ENCODE measurements at places on chromosomes 1 and 21.

GRCh38 chr1:14377386-14377785 lies 221.1 kb upstream of the KAZN start:
- no peak for DNase-seq

DNA sequence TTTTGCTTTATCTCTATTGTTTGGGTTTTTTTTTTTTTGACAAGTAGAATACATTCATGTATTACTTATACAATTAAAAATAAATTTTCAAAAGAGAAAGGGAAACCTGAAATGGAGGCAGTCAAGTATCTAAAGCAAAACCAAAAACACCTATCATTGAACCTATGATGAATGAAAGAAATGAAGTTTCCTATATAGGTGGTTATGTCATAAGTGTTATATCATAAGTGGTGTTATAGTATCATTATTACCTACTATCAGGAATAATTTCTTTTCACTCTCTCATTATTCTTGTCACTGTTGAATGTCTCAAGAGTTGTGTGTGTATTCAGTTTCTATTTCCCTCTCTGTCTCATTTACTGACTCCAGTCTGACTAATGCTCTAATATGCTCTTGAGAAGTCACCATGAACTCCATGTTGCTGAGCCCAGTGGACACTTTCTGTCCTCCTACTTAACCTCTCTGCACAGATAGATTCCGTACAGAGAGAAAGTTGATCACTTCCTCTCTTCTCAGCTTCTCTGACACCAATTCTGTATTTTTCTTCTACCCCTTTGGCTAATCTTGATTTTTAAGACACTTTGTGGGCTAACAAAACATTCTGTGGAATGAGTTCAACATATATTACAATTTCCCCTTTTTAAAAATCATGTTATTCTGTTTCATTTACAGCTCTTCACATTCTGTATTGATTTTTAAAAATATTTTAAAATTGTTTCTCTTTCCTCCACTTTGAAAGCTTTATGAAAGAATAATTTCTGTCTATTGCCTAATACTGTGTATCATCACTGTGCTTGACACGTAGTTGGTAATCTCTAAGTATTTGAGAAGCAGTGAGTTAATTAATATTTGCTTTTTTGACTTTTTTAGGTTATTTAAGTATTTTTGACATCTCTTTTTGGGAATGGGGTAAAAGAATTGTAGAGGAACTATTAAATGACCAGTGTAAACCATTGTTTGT lies 50.1 kb downstream of the RASAL2 start:
- no peak for DNase-seq

GRCh38 chr1:246705368-246705767 lies 18.8 kb upstream of the SCCPDH start:
- DNase-seq = no peak

- no peak for DNase-seq
These were observed 38.7 kb upstream of the GPR157 start for GRCh38 chr1:9167638-9168037.

GRCh38 chr1:154748405-154748775 lies 121.7 kb downstream of the KCNN3 start:
- DNase-seq = no peak

- DNase-seq = peak; percentile 37
These were observed 92.1 kb upstream of the SLC44A3 start for GRCh38 chr1:94727846-94728715.

DNA sequence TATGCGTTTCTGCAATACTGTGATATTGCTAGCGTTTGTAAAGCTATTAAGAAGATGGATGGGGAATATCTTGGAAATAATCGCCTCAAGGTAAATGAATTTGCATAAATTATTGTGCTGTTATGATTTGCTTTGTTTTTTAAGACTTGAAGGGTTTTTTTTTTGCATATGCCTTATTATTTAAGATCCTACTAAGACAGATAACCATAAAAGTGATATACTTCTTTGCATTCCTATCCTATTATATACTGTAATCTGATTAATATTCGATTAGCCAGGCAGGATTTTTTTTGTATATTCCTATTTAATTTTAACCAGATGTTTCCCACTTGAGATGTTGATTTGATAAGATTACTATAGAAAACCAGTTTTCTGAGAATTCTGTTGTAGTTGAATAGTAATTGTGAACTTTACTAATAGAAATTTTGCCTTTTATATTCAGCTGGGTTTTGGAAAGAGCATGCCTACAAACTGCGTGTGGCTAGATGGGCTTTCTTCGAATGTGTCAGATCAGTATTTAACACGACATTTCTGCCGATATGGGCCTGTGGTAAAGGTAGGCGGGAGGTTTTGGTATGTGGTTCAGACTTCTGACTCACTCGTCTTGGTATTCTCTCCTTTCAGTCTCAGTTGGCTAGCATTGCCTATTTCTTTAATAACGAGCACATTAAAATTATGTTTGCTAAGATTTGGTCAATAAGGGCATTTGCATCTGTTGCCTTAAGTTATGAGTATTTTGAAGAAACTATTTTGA lies 56.8 kb downstream of the ZBTB17 start:
- no peak for DNase-seq

- DNase-seq = no peak
These were observed 7.3 kb downstream of the POU2F1 start for GRCh38 chr1:167227934-167228378.

GRCh38 chr1:181659321-181659957 lies 176.1 kb downstream of the CACNA1E start:
- no peak for DNase-seq

DNA sequence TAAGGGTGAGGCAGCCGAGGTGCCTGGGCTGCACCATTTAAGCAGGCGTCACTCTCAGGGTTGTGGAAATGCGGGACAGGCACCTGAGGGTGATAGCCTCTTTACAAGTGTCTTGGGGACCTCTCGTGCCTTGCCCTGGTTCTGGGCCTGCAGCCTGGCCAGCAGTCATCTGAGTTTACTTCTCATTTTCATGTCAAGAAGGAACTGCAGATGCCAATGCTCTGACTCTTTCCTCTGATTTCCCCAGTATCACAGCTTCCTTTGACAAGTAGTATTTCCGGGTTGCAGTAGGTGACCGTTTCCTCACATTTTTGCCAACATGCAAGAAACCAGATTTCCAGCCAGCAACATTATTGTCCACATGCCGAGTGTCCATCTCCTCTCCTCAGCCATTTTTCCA lies 286.9 kb downstream of the DISC1 start:
- DNase-seq = no peak

- no peak for DNase-seq
These were observed 244.8 kb downstream of the ASTN1 start for GRCh38 chr1:176919386-176920378.

- no peak for DNase-seq
These were observed 13.4 kb upstream of the UAP1 start for GRCh38 chr1:162548170-162548569.

DNA sequence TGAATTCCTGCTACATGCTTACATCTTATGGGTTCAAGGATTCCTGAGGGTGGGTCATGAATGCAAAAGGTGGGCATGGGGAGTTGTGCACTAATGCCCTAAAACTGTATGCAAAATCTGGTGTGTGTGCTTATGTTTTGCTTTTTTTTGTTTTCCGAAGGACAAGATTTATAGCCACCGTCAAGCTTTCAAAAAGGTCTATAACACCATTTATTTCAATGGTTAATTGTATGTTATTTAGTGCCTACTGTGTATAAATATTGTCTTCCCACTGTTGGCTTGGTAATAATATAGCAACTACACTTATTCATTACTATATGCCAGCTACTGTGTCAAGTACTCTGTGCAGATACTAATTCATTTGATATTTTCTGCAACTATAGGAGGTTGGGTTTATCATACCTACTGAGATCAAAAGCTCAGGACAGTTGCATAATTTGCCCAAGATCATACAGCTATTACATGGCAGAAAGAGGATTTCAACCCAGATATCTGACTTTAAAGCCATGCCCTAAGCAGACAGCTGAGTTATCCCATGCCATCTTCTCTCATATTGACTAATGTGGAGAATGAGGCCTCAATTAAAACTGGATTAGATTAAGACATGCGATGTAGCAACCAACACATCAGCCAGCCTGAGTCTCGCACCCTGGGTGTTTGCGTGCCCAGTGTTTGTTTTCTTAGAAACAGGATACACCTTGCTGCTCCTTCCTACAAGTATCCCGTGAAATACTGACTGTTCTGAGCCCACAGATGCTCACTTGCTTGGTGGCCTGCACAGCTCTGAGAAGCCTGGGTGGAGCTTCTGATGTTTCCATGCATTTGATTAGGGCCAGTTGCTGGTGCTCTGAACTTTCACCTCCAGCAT lies 34.6 kb downstream of the GADD45A start:
- no peak for DNase-seq

- no peak for DNase-seq
These were observed 104.7 kb downstream of the JAK1 start for GRCh38 chr1:64861611-64862010.

GRCh38 chr1:19625291-19625937 lies 18.7 kb upstream of the NBL1 start:
- no peak for DNase-seq

DNA sequence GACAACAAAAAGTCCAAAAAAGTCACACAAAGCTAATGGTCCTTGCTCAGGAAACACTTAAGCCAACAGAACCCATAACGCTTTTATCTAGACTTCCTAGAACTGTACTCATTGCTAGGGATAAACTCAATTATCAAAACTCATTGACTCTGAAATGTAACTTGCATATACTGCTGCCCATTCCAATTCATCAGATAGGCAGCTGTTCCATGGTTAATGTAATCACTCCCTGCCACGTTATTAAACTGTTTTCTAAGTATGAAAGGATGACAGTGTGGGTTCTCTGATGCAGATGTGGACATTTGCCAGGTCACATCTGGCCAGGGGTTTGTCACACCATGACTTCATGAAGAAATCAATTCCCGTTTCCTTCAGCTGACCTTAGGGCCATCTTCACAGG lies 30.3 kb upstream of the DNAJC11 start:
- no peak for DNase-seq

GRCh38 chr1:33391343-33392078 lies 39.4 kb downstream of the PHC2 start:
- no peak for DNase-seq

GRCh38 chr1:160397651-160398050 lies 2.7 kb upstream of the VANGL2 start:
- no peak for DNase-seq
